ENCODE measurements at places on chromosomes 2 and 18.
A peak's percentile ranks its signal among the peaks of the same experiment; 100 is the strongest.

DNA sequence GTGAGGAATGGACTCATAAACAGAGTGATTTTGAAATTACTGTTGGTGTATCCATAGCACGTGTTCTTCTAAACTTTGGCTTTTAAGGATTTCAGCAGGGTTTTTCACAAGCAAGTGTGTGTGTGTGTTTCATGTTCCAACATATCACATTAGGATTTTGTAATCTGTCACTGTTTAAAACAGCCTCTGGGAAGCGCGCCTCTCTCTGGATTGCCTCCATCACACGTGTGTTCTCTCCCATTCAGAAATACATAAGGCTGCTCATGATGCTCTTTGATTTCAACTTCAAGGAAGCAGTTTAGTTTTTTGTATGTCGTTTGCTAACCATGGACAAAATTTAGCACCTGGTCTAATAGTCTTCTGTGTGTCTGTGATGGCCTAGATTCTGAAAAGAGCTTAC, 370.4 kb downstream of the MTX2 start:
- no peak for DNase-seq

DNA sequence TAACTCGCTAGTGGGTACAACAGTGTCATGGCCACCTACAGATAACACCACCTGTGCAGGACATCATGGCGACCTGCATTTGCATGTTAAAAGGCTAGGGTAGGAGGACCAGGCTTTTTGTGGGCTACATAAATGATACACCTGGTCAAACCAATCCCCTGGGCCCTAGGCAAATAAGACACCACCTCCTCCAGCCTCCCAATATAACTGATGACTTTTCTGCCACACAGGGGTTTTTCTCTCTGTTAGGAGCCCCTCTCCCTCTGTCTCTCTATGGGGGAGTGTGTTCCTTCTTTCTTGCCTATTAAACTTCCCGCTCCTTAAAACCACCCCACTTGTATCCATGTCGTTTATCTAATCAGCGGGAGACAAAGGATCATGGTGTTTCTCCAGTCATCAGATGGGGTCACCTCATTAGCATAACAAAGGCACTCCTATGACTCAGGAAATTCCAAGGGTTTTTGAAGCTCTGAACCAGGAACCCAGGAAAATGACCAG, 10.8 kb upstream of the BUB1 start:
- no peak for DNase-seq

DNA sequence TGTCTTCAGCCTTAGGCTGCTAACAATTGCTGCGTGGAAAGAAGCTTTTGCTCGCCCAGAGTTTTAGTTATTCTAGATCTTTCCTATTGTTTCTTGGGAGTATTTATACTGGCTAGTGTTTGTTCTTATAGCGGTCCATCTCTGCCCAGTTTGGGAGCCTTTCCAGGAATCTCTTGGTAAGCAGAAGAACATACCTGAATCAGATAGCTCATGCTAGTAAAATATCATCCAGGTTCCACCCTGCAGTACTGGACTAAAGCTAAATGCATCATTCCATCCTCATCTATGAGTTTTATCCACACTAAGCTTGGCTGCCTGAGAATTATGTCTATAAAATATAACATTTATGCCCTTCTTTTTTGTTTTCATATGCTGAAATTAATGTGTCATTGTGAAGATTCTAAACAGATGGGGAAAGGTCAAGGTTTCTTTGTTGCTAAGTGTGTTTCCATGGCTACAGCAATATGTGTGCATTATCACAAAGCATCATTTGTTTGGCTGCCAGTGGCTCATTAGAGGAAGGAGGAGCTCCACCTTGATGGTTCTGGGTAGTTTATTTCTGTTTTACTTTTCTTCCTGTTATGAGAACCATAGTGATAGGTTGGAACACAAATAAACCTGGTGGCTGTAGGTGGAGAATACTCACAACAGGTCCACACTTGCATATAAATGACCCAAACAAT, 182.8 kb downstream of the PIK3C3 start:
- no peak for DNase-seq

DNA sequence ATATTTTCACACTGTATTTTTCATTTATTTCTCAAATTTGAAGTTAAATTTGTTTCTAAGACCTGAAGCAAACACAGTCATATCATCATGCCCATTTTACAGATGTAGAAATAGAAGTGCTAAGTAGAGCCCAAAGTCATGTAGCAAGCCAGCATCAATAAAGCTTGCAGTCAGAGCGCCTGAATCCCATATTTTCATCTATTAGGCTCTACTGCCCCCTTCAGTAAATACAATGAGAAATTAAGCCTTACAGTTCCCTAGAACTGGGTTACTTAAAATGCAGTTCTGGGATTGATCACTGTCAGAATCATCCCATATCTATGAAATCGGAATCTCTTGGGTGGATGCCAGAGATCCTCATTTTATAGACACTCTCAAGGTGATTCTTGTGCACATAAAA, 419.9 kb downstream of the TGIF1 start:
- no peak for DNase-seq

GRCh38 chr2:30661173-30662107, 145.8 kb downstream of the CAPN13 start:
- DNase-seq: no peak

DNA sequence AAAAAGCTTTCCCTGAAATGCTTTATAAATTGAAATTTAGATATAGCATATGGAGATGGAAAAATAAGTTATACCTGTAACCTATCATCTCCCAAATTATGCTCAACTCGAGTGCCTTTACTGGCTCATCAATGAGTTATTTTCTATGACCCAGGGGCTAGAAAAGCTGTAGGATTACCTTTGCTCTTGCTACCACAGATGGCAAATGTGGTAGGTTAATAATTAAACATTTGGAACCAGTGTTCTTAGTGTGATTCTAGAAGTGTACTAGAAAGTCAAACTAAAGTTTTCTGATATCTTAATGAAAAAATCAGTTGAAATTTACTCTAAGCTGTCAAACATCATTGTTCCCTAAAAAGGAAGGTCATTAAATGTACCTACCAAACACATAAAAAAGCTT, 22.5 kb downstream of the ALS2 start:
- no peak for DNase-seq

GRCh38 chr2:147863835-147864234, 19.0 kb downstream of the ACVR2A start:
- DNase-seq: no peak

DNA sequence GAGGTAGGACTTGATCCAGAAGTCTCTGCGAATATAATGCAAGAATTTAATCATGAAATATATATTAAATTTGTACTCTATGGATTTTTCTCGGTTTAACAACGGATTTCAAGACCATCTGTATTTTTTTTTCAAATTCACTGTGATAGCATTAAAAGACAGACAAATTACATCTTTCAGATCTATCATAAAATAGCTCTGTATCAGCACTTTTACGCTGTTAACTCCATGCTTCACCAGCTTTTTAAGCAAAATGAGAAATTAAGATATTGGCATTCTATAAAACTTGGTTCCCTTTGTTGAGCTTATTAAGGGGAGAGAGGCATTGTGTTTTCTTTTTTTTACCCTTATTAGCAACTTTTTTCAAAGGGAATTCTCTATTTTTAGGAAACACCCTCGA, 1377.6 kb upstream of the NXPH2 start:
- DNase-seq: no peak

- DNase-seq: no peak
Measured at GRCh38 chr18:24413148-24413547, 13.3 kb upstream of the IMPACT start.

DNA sequence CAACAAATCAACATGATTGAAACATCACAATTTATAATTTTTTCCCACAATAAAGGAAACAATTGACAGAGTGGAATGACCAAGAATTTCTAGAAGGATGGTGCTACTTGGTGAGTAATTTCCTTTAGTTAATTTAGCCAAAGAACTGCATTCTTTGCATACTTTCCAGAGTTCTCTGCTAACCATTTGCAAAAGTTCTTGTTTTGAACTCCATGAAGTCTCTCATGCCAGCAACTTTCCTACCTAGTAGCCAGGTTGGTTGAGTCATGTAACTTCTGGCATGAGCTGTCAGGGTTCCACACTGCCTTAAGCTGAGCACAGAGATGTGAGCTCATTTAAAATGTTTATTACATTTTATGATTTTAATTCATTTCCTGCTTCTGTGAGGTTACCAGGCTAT, 539.6 kb downstream of the PID1 start:
- no peak for DNase-seq

DNA sequence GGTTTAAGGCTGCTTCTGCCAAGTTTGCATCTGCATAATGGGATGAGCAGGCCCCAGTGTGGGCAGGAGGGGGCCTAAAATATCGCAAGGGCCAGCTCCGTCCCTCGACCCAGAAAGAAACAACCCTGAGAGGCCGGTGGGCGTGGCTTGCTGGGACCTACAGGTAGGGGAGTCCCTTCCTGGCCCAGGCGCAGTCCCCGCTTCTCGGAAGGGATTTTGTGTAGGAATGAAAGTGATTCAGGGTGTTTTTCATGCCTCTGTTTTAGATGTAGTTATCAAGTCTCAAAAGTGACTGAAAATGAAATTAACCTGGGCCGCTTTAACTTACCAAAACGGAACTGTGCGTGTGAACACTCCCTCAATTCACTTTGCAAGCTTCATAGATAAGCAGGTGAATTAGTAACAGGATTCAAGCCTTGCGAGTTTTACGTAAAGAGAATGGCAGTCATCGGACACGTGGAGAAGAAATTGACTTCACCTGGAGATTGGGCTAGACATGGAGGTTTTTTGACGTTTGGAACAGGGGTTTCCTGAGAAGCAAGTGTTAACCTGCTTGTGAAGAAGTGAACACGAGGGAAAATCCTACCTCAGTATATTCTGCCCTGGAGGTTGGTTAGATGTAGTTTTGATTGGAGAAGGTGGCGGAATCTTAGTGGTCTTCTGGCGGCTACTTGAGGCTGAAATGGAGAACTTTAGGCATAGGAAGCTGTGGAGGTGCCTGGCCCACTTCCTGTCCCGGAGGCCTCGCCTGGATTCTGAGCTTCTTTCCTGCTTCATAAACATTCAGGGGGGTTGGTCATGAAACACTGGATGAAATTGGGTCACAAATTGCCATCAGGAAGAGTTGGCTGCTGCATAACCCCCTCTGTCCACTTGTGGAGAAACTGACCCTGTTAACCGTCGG, 1.7 kb downstream of the NCK2 start:
- peak; percentile 96 for DNase-seq

GRCh38 chr2:71853858-71854257, 293.8 kb downstream of the CYP26B1 start:
- DNase-seq: no peak

GRCh38 chr2:121902171-121902591, 146.7 kb downstream of the TSN start:
- no peak for DNase-seq

- DNase-seq: no peak
Measured at GRCh38 chr18:4813708-4814107, 358.6 kb upstream of the DLGAP1 start.

DNA sequence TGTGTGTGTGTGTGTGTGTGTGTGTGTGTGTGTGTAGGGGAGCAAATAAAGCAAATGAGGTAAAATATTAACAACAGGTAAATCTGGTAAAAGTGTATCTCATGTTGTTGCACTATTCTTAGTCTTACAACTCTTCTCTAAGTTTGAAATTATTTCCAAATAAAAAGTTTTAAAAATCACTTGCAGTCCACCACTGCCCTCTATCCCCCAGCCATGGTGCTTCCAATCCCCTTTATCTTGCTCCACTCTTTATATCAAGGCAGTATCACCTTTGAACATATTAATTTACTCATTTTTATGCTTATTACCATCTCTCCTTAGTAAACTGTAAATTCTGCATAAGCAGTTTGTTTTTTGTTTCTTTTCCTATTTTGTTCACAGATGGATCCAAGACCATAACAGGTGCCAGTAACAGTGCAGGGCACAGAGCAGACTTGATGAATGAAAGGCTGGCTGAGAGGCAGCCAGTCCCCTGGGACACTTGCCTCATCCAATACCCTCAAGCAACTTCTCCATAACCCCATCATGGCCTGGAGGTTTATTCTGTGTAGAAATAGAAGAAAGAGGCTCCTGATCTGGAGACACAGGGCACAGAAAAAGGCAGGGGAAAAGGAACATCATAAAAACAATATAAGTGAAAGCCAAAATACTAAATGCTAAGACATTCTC, 67.6 kb downstream of the LDAH start:
- DNase-seq: no peak

GRCh38 chr2:200418399-200418798, 91.5 kb downstream of the KCTD18 start:
- no peak for DNase-seq

DNA sequence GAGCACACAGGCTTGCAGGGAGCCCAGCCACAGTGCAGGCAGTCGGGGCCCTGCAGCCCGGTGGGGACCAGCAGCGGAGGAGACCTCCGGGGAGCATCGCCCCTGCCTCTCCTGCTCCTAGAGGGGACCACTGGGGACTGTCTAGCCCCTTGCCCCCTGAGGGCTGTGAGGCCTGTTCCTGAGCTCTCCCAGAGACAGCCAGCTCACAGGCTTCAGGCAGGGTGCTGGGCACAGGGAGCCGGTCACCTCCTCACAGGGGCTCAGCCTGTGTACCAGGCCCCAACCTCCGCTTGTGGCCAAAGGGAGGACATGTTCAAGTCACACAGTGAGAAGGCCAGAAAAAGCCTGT, 3.5 kb upstream of the NMUR1 start:
- DNase-seq: no peak
